ENCODE measurements at places on chromosomes 2 and 18. TPM values are rescaled to one million over a fixed set of nuclear protein-coding genes. Genes with fewer than 3 reads are reported as not detected.

LYG2 gene
- polyA plus RNA-seq: not detected

CYS1 gene
- polyA plus RNA-seq: 1.7 TPM

AQP12A gene
- not detected for polyA plus RNA-seq

OTOF gene
- polyA plus RNA-seq: 0.17 TPM

C2orf80 gene
- polyA plus RNA-seq: 3.3 TPM

SERPINB7 gene
- not detected for polyA plus RNA-seq

VWA3B gene
- polyA plus RNA-seq: 1.1 TPM

CYTIP gene
- 0.76 TPM for polyA plus RNA-seq

WDFY1 gene
- polyA plus RNA-seq: 12.3 TPM

ACADL gene
- polyA plus RNA-seq: 0.81 TPM

ACVR2A gene
- 3.5 TPM for polyA plus RNA-seq

COL4A3 gene
- polyA plus RNA-seq: 0.15 TPM

NCKAP5 gene
- 1.1 TPM for polyA plus RNA-seq

CTAGE1 gene
- not detected for polyA plus RNA-seq

LOXL3 gene
- polyA plus RNA-seq: 4.9 TPM

EFR3B gene
- 23.8 TPM for polyA plus RNA-seq

FAM161A gene
- polyA plus RNA-seq: 5.3 TPM

L3MBTL4 gene
- 4.5 TPM for polyA plus RNA-seq

NLRC4 gene
- not detected for polyA plus RNA-seq

REG3A gene
- not detected for polyA plus RNA-seq

SLC8A1 gene
- polyA plus RNA-seq: 7.6 TPM

MROH2A gene
- not detected for polyA plus RNA-seq

Data from brain (organoid and tissue), 16 donors.